Fibroblast of lung (primary cell): ENCODE measurements at places on chromosomes 11 and 22. TPM values are rescaled to one million over a fixed set of nuclear protein-coding genes. Genes with fewer than 3 reads are reported as not detected.

GRCh38 chr11:59201353-59201752 lies 11.4 kb downstream of the MPEG1 start:
- H3K36me3 ChIP-seq = no peaks in the 10 kb centered on the region
- no peak overlapping the region for H3K4me3 ChIP-seq
- peaks cover 11% of the 10 kb centered on the region for H3K4me1 ChIP-seq
- no peak overlapping the region for H3K27ac ChIP-seq

- H3K27me3 ChIP-seq = peaks cover 7% of the 10 kb centered on the region
- no peak overlapping the region for H3K27ac ChIP-seq
- no peak for DNase-seq
- no peak overlapping the region for H3K4me3 ChIP-seq
- no peaks in the 10 kb centered on the region for H3K4me1 ChIP-seq
- no peaks in the 10 kb centered on the region for H3K36me3 ChIP-seq
Measured at GRCh38 chr11:68859123-68859522, 17.4 kb upstream of the CPT1A start.

GRCh38 chr22:35154937-35155387 lies 89.0 kb downstream of the ISX start:
- H3K27ac ChIP-seq = no peak overlapping the region
- no peaks in the 10 kb centered on the region for H3K36me3 ChIP-seq
- no peak overlapping the region for H3K4me3 ChIP-seq
- DNase-seq = peak; percentile 36

- H3K27me3 ChIP-seq = no peaks in the 10 kb centered on the region
- no peaks in the 10 kb centered on the region for H3K36me3 ChIP-seq
- H3K4me3 ChIP-seq = no peak overlapping the region
- H3K4me1 ChIP-seq = no peaks in the 10 kb centered on the region
- no peak overlapping the region for H3K27ac ChIP-seq
Measured at GRCh38 chr22:25365491-25366261, 146.2 kb downstream of the CRYBB2 start.

DNA sequence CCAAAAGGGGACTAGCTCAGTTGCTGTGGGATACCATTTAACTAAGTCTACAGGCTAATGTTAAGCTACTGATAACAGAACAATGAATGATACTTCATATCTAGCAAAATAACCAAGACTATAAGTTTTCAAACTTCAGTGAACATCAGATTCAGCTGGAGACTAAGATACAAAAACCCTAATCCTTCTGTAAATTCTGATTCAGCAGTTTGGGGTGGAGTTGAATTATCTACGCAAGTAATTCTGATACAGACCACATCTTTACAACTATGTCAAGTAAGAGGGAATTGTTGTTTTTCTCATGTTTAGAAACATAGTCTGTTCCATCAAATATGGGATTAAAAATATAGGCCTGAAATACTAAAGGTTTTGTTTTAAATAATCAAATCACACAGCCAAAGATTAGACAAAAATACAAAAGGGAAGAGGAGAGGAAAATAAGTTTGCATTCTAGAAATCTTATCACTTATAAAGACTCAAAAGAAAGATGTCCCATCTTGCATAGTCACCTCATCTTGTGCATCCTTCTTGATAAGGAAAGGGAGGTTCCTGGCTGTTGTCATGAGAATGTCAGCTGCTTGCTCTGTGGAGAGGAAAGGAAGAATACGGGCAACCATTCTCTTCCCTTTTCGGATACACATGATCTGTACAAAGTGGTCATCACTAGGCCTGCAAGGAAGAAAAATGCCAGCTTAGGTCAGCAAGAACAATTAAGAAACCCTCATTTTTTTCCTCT lies 21.4 kb downstream of the PATL1 start:
- H3K27ac ChIP-seq = no peak overlapping the region
- no peak for DNase-seq
- no peaks in the 10 kb centered on the region for H3K4me1 ChIP-seq
- no peak overlapping the region for H3K4me3 ChIP-seq
- peaks cover 21% of the 10 kb centered on the region for H3K36me3 ChIP-seq

- DNase-seq = no peak
- no peaks in the 10 kb centered on the region for H3K4me1 ChIP-seq
- H3K27me3 ChIP-seq = no peaks in the 10 kb centered on the region
- no peaks in the 10 kb centered on the region for H3K36me3 ChIP-seq
Measured at GRCh38 chr22:48558606-48559402, 1268.9 kb downstream of the BRD1 start.

DNA sequence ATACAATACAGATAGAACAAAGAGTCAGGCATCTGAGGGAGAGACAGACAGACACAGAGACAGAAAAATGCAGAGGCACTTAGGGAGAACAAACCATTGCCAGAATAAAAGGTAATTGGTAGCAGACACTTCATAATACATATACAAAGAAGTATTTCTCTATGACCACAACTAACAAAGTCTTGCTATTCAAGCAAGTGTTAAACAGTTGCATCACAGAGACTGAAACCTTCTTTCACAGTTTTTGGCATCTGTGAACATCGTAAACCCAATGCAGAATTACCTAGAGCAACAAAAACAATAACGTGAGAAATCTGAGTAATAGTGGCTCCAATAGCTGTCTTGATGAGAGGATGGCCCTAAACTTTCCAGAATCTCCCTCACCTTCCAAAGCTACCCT lies 116.4 kb downstream of the BLID start:
- no peaks in the 10 kb centered on the region for H3K27me3 ChIP-seq
- H3K36me3 ChIP-seq = no peaks in the 10 kb centered on the region
- no peak overlapping the region for H3K27ac ChIP-seq
- DNase-seq = no peak
- H3K4me1 ChIP-seq = no peaks in the 10 kb centered on the region
- H3K4me3 ChIP-seq = no peak overlapping the region

- no peaks in the 10 kb centered on the region for H3K27me3 ChIP-seq
- no peak overlapping the region for H3K27ac ChIP-seq
- H3K4me3 ChIP-seq = no peak overlapping the region
- H3K36me3 ChIP-seq = no peaks in the 10 kb centered on the region
Measured at GRCh38 chr22:23176645-23177027, 3.7 kb upstream of the BCR start.

GRCh38 chr11:86244063-86244521 lies 461 bp upstream of the EED start:
- H3K4me1 ChIP-seq = no peaks in the 10 kb centered on the region
- peaks cover 10% of the 10 kb centered on the region for H3K27me3 ChIP-seq
- H3K36me3 ChIP-seq = no peaks in the 10 kb centered on the region
- H3K27ac ChIP-seq = peak overlapping the region; percentile 99

GRCh38 chr22:45632791-45633515 lies 38.7 kb upstream of the ATXN10 start:
- H3K27ac ChIP-seq = no peak overlapping the region
- no peaks in the 10 kb centered on the region for H3K4me1 ChIP-seq
- peaks cover 18% of the 10 kb centered on the region for H3K27me3 ChIP-seq
- no peak for DNase-seq
- H3K4me3 ChIP-seq = no peak overlapping the region

DNA sequence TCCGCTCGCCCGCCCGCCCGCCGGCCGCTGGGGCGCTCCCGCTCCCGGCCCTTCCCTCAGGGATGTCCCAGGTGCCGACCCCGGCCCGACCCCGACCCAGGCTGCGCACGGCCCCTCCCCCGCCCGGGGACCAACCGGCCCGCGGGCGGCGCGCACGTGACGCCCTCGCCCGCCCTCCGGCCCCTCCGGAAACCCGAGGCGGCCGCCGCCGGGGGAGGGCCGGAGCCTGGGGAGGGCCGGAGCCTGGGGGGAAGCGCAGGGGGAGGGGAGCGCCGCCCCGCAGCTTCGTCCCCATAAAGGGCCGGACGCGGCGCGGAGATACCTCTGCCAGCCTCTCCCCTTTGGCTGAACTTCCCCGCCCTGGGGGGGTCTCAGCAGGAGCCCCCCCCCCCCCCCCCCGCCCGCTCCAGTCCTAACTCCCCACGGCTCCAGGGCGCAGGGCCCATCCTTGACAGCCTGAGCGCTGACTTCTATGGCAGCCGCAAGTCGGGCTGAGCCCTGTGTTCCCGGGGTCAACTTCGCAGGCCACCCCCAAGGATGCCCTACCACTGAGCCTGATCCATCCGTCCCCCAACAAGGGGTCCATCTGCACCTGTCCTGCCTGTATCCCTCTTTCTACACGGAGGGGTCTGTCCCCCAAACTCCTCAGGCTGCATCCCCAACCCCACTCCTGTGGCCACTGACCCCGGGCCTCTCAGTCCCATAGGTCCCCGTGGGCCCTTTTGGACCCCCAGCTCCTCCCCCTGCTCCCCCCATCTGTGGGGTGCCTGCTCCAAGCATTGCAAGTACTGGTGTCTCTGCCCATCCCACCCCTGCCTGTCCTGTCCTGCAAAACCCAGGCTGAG lies at the start of gene MAPK12:
Gene MAPK12, minus strand, starts transcription at position 69 of the 845 bp plus-strand sequence. CDS start 174 bp downstream, outside the sequence.
- peak within 1 kb of the TSS; percentile 54 for H3K27ac ChIP-seq
- peaks cover 6% of the 10 kb centered on the region for H3K4me1 ChIP-seq
- DNase-seq = peak; percentile 45

Gene CST6
- total RNA-seq = 1.8 and 11.1 TPM in 2 replicates

Gene VWCE
- total RNA-seq = 1.5 and 1.7 TPM in 2 replicates
